ENCODE measurements at places on chromosomes 2 and 18.

DNA sequence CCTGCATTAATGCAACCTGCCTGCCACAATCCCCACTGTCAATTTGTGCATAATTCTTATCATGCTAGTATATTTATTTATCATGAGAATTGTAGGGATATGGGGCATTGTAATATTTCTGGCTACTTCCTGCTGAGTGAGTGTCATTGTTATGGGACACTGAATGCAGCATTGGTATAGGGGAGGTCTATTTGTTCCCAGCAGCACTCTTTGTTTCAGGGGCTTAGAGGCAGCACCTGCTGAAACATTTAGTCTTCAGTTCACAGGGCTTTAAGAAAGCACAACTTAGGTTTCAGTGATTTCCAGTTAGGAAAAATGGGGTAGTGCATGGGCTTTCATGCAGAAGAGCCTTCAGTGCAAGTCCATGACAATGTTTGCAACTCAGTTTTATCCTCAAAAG lies 23.6 kb downstream of the SULT1C3 start:
- DNase-seq: no peak

- DNase-seq: no peak
Observed at GRCh38 chr2:197477797-197478196, 21.8 kb downstream of the HSPD1 start.

DNA sequence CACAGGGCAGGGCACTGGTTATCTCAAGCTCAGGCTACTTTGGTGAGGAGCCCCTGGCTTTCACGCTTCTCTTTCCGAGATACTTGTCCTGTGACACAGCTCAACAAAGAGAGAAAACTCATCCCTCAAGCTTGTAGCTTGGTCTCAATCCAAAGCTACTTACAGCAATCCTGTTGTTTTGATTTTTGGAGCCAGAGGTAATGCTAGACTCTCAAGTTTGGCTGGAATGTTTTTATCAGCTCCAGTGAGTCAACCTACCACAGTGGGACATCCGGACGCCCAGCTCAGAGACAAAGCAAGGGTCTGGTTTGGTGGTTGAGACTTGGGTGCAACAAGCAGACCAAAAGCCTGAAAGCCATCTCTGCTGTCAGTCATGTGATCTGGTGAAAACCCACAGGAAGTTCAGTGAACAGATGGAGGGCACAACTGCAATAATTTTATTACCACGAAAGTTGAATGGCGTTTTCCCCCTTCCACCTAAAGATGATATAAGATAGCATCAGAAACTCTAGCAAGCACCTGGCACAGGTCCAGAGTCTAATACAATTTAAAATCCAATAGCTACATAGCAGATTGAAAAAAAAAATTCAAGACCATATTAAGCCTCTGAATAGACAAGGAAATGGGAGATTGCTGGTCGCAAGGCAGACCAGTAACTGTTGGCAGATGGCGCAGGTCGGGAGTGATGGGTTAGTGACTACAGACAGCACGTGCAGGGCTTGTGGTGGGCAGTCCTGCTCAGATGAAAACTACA lies 102.3 kb upstream of the SMAD7 start:
- DNase-seq: peak; percentile 22

DNA sequence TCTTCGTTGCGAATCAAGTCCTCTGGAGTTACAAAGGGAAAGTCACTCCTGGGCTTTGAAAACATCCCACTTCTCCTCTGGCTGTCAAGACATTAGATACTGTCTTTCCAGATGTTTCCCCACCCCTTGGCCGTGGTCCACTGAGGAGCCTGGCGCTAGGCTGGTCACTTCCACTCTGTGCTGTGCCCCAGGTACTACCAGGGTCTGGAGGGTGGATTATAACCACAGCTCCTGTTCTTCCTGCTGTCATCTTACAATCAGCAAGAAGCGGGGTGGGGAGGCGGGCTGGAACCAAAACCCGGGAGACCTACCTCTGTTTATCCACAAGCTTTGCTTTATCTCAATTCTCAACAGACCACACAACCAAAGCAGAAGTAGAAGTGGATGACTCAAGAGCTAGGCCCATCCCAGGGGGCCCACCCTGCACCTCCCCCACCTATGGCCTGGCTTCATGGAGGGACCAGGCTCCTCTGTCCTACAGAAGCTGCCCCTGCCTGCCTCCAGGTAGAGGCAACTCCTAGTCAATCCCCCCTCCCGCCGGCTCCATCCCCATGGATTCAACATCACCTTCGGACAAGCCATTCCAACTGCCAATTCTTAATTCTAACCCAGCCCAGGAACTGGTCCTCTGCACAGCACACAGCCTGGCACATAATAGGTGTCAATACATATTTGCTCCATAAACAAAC lies 17.8 kb downstream of the SMAD7 start:
- peak; percentile 19 for DNase-seq

DNA sequence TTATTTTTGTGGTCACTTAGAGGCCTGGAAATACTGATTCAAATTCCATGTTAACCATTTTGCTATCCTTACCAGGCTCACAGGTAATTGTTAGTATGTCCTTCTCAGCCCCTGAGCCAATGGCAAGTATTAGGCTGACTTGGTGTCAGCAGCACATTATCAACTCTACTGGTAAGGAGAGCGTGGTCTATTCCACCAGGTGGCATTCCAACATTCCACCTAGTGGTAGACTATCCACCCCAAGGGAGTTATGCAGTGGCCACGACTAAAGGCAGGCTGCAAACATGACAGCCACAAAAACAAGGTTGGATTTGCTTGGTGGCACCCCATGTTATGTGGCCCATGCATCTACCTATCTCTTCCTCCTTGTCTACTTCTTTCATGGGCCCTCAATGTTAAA lies 31.8 kb upstream of the GCC2 start:
- no peak for DNase-seq
